ENCODE measurements at places on chromosomes 2 and 18. TPM values are rescaled to one million over a fixed set of nuclear protein-coding genes. Genes with fewer than 3 reads are reported as not detected.

- no peak for DNase-seq
These were observed 43.1 kb upstream of the ACVR1 start for GRCh38 chr2:157919181-157919580.

DNA sequence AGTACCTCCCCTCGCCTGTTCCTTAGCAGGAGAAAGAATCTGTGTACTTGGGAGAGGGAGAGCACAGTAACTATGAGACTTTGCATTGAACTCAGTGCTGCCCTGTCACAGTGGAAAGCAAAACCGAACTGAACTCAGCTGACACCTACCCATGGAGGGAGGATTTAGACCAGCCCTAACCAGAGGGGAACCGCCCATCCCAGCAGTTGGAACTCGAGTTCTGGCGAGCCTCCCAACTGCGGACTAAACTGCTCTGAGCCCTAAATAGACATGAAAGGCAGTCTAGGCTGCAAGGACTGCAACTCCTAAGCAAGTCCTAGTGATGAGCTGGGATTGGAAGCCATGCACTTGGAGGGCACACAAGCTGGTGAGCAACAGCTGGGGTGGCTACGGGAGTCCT, 110.4 kb downstream of the GRB14 start:
- DNase-seq, result no peak

GRCh38 chr2:224513991-224514390, 71.2 kb downstream of the CUL3 start:
- no peak for DNase-seq

DNA sequence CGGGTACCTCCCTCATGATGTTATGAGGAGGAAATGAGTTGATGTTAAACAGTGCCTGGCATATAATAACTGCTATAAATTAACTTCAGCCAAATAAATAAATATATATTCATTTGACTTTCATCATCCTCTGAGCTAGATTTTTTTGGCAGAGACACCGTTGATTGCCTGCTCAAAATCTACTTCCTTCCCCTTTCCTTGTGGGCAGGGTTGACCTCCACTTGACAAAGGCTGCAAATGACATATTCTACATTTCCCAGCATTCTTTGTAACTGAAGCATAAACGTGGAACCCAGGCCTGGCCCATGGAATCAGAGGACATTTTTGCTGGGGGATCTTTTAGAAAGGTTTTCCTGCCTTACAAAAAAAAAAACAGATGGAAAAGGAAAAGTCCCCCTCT, 177.8 kb downstream of the TXNL1 start:
- DNase-seq, result no peak

- peak; percentile 47 for DNase-seq
These were observed 339.3 kb downstream of the HRH4 start for GRCh38 chr18:24799720-24800119.

GRCh38 chr2:229636571-229636970, 77.8 kb downstream of the DNER start:
- DNase-seq, result peak; percentile 5

GRCh38 chr2:230991598-230991997, 4.3 kb upstream of the SPATA3 start:
- DNase-seq, result no peak

DNA sequence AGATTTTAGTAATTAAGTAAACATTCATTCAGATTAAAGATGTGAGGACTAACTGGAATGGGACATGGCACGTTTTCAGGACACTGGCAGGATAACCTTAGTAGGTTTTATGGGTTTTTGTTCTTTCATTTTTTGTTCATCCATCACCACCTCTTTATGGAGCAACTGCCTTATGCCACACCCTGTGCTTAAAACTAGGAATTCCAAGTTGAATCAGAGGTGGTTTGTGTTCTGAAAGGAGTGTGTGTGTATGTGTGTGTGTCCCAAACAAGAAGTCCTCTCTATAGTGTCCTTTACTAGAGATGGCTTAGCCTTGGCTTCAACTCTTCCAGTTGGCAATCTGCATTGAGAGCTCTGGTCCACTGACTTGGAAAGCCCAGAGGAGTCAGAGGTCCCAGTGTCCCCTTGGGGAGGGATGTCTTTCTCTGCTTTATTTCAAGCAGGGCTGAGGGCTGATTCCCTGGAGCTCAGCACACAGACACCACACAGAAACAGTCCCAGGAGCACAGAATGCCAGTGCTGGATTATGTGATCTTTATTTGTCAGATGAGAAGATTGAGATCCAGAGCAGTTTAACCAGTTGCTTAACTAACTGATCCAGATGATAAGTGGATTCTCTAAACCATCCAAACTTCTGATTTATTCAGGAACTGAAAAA, 25.2 kb downstream of the RHOB start:
- DNase-seq, result no peak

DNA sequence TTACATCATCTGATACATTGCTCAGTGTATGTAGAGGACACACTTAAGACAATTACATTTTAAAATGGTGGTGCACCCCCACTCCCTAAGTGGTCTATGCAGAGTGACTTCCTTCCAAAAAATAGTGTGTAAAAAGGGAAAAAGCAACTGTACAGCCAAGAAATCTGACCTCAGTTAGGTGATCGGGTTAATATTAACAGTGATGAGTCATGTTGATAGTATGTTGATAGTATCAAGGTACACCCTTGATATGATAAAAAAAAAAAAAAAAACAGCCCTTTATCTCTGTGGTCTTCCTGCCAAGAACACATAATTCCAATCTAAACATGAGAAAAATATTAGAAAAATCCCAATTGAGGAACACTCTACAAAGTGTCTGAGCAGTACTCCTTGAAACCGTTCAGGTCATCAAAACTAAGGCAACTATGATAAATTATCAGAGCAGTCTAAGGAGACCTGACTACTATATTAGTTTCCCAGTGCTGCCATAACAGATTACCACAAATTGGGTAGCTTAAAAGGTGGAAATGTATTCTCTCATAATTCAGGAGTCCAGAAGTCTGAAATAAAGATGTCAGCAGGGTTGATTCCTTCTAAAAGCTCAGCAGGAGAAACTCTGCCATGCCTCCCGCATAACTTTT, 171.9 kb downstream of the ARHGAP28 start:
- DNase-seq, result no peak

DNA sequence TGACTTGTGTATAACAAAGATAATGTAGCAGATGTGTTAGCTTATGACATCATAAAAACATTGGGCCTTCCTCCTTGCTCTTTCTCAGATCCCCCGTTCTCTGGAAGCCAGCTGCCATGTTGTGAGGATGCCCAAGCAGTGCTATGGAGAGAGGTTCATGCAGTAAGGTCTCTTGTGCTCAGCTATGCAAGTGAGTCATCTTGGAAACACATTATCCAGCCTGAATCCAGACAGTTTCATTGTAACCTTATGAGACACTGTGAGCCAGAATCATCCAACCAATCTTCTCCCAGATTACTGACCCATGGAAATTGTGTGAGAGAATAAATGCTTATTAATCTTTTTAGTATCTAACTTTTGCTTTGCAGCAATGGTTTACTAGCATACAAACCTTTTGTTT, 60.8 kb downstream of the ST6GAL2 start:
- DNase-seq, result no peak

- DNase-seq, result no peak
These were observed 64.7 kb upstream of the TTC39C start for GRCh38 chr18:23949863-23950262.

DNA sequence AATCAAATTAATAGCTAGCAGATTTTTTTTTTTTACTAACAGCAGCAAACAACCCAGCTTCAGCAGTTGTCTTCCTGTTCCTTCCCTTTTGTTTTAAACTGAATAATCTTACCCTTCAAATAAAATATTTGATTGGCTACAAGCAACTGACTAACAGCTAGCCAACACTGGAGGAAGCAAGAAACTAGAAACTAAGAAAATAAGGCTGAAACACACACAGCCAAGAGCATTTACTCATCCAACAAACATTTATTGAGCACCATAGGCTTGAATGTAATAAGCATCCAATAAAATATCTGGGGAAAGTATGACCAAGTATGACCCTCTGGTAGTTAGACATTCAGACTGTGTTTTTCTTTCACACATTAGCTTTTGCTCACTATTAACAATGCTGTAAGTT, 189.2 kb downstream of the CD226 start:
- DNase-seq, result peak; percentile 80

GRCh38 chr2:27988306-27988705, 97.8 kb downstream of the BABAM2 start:
- no peak for DNase-seq

DNA sequence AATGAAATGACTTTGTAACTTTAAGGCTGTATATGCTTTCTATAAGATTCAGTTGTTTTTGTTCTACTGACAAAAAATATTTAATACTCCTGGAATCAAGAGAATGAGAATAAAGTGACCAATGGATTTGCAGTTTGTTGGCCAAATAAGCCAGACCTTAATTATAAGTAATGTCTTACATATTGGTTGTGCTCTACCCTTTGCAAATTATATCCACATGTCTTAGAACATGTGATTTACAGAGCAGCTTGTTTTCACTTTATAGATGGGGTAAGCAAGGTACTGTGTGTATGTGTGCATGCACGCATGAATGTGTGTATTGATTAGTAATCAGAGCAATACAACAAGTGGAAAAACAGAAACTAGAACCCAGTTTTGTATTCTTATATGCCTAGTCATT, 59.1 kb downstream of the RMDN2 start:
- DNase-seq, result no peak

DNA sequence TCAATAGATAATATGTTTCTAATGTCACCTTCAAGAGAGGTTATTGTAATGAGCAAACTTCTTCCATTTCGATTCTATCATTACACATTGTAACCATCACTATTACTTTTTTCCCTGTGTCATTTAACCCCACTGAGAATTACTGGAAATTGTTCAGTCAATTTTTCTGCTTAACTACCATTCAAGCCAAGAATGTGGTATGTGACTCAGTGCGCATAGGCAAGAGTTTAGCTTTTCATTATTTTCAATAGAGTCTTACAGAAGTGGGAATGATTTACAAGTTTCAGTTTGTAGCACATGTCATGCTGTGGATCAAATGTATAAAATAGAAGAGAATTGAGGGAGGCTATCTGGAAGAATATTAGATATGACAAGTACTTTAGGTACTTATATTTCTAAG, 34.3 kb upstream of the PIEZO2 start:
- DNase-seq, result no peak

GRCh38 chr2:42854207-42854818, 61.9 kb upstream of the HAAO start:
- no peak for DNase-seq

DNA sequence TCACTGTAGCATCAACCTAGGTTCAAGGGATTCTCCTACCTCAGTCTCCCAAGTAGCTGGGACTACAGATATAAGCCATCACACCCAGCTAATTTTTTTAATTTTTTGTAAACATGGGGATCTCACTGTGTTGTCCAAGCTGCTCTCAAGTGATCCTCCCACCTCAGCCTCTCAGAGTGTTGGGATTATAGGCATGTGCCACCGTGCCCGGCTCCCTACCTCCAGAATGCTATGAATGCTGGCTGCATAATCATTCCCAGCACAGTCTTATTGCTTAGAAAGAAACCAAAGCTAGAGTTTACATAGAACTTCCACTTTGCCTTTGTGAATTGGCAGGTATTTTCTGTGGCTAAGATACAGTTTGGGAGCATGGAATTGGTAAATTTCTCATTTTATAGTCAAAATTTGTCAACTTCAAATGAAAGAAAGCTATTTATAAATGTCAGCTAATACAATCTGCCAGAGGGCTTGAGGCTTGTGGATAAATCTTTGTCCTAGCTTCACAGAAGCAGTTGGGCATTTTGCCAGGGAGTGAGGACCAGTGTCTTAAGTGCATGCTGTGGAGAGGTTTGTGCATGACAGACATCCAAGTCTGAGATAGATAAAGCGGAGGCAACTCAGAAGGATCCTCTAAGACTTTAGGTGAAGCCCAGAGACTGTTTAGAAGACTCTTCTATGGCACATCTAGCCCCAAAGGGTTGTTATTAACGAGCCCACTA, 175.4 kb downstream of the ANTXR1 start:
- no peak for DNase-seq

DNA sequence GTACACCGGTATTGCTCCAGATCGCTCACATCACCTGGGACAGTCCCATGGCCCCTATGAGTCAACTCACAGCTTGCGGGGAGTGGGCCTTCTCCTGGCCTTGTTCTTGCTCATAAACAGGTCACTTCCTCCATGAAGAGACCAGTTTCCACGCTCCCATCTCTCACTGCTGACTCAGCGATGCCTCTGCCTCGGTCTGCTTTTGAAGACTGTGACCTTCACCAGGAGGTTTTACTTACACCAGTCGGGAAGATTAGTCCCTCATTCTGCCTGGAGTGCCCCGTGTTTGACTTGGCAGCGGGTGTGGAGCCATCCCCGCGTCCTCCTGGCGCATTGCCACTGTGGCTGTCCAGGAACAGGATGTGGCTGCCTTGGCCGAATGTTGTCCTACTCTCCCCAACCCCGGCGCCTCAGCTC, 159.8 kb downstream of the RHBDD1 start:
- DNase-seq, result peak; percentile 97

DNA sequence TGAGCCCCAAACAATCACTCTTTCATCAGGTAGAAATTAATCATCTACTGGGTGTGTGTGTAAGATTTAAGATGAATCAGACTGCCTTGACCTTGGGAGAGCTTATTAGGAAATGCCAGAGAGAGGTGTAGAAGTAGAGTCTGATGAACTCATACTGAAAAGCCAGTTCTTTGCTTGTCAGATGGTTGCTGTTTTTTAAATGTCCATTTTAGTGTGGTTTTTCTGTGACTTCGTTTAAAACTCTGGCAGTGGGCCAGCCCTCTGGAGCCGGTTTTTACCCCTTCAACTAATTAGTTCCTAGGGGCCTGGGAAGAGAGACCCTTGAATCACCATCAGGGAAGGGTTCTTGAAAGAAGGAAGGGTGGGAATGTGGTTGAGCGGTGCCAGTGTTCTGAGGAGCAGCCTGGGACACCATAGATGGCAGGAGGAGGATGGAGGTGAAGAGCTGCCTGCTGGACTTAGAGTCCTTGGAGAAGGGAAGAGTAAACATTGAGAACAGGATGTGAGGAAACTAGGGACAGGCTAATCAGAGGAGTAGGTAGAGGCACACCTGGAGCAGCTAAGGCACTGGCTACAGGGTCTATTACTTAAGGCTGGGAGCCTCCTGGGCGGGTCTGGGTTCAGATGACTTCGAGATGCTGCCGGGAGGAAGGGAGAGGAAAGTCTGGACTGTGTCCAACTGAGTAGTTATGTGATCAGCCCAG, 66.1 kb downstream of the LRRFIP1 start:
- DNase-seq, result peak; percentile 73

- DNase-seq, result no peak
These were observed 53.2 kb upstream of the MAPRE3 start for GRCh38 chr2:26917135-26917836.

DNA sequence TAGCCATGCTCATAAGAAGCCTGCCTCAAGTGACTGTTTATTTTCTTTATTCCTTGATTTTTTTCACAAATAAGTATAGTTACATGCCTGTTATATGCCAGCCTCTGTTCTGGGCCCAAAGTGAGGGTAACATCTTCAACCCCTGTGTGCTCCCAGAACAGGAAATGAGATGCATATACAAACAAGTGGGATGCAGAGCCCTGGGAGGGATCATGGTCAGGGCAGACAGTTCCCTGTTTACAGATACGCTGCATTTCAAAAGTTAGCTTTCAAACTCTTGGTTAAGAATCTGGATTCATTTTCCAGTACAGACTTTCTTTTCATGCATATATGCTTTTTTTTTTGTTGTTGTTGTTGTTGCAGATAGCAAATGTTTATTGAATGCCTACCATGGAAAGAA, 24.4 kb downstream of the GPR39 start:
- no peak for DNase-seq

MC5R gene
- not detected for total RNA-seq

ICOS gene
- total RNA-seq, result not detected

CYRIA gene
- not detected for total RNA-seq

ZBTB14 gene
- total RNA-seq, result 5.4 TPM

CDK15 gene
- total RNA-seq, result 2.4 TPM

LYPD6B gene
- 1.9 TPM for total RNA-seq

LINC00305 gene
- total RNA-seq, result not detected

KLHL29 gene
- total RNA-seq, result 3.1 TPM

OSBPL1A gene
- total RNA-seq, result 39.7 TPM

DSEL gene
- 19.0 TPM for total RNA-seq

PRSS56 gene
- total RNA-seq, result not detected

Data from PC-3 (cell line).